ENCODE measurements at places on chromosomes 5 and 9. TPM values are rescaled to one million over a fixed set of nuclear protein-coding genes. Genes with fewer than 3 reads are reported as not detected.

- H3K27me3 ChIP-seq: no peaks in the 10 kb centered on the region
- DNase-seq: no peak
- H3K27ac ChIP-seq: no peak overlapping the region
- H3K36me3 ChIP-seq: no peaks in the 10 kb centered on the region
Measured at GRCh38 chr9:80866576-80867227, 822.6 kb downstream of the TLE1 start.

- no peak overlapping the region for H3K27ac ChIP-seq
- peaks cover 5% of the 10 kb centered on the region for H3K4me1 ChIP-seq
- no peak overlapping the region for H3K4me3 ChIP-seq
- no peaks in the 10 kb centered on the region for H3K36me3 ChIP-seq
- no peak for DNase-seq
- peaks cover 7% of the 10 kb centered on the region for H3K27me3 ChIP-seq
Measured at GRCh38 chr5:146540414-146540813, 24.4 kb upstream of the GPR151 start.

DNA sequence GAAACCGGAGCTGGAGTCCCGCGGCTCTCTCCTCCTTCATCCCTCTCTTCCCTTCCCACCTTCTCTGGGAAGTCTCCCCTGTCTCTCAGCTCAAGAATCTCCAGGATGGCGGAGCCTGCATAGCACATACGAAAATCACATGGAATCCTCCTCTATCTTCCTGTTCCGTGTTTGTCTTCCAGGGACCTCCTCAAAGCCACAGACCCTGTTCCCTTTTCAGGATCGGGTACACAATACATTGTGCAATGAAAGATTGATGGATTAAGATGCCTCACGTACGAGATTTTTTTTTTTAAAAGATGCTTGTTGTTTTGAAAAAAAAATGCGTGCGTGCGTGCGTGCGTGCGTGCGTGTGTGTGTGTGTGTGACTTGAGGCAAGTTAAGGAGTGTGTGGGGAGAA lies 46.6 kb upstream of the OLFM1 start:
- DNase-seq: no peak
- H3K4me1 ChIP-seq: no peaks in the 10 kb centered on the region
- H3K4me3 ChIP-seq: no peak overlapping the region

- H3K36me3 ChIP-seq: no peaks in the 10 kb centered on the region
- no peak overlapping the region for H3K4me3 ChIP-seq
- no peaks in the 10 kb centered on the region for H3K27me3 ChIP-seq
- no peak overlapping the region for H3K27ac ChIP-seq
- DNase-seq: no peak
- no peaks in the 10 kb centered on the region for H3K4me1 ChIP-seq
Measured at GRCh38 chr5:33088176-33088575, 352.6 kb upstream of the TARS1 start.

The OTULINL gene
- 11.4 TPM for total RNA-seq

- peaks cover 14% of the 10 kb centered on the region for H3K4me1 ChIP-seq
- no peak for DNase-seq
- H3K36me3 ChIP-seq: peaks cover 21% of the 10 kb centered on the region
- H3K4me3 ChIP-seq: no peak overlapping the region
Measured at GRCh38 chr9:8374471-8374870, 574.9 kb upstream of the DMAC1 start.

DNA sequence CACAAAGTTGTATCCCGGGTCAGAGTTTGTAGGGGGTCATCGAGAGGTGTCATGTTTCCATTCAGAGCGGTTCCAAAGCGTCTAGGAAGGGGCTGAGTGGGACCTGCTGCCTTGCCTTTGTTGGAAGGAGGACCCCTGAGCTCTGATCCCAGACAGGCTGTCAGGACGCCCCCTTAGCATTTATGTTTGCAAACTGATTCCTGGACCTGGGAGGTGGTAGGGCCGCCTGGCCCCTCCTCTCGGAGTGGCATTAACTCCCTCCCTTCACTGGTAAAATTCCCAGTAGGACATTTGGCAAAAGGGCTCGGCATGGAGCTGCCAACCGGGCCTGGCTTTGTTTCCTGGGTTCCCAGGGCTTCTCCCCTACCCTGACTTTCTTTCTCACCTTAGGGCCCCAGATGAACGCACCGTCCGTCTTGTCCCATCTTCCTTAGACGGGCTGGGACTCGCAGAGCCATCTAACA lies 2.5 kb downstream of the JADE2 start:
- peak overlapping the region; percentile 94 for H3K4me3 ChIP-seq
- H3K27me3 ChIP-seq: peaks cover 18% of the 10 kb centered on the region
- peaks cover 18% of the 10 kb centered on the region for H3K4me1 ChIP-seq

DNA sequence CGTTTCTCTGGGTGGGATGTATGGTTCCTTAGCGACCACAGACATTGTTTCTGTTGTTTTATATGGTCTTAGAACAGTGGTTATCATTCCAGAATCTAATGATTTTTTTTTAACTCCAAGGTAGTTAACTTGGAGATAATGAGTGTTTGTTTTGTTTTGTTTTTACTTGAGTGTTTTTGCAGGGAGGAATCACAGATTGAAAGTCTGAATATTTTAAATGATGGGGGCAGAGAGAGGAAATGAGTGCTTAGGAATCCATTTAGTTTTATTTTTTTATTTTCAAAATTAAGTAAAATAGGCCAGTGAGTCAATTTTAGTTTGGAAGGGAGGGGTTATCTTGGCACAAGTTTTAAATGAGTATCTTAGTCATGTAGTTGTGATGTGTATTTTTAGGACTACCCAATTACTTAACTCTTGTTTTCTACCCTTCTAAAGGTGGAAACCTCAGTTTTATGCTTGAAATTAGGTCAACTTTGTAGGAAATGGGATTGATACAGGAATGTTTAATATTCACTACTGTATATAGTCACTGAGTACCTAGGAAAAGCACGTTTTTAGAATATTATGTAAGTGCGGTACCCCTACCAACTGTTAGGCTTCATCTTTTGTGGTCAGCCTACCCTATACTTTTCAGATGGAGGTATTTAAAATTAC lies 2.0 kb downstream of the UBE2R2 start:
- peaks cover 20% of the 10 kb centered on the region for H3K4me1 ChIP-seq
- H3K27ac ChIP-seq: peak overlapping the region; percentile 95
- DNase-seq: no peak

DNA sequence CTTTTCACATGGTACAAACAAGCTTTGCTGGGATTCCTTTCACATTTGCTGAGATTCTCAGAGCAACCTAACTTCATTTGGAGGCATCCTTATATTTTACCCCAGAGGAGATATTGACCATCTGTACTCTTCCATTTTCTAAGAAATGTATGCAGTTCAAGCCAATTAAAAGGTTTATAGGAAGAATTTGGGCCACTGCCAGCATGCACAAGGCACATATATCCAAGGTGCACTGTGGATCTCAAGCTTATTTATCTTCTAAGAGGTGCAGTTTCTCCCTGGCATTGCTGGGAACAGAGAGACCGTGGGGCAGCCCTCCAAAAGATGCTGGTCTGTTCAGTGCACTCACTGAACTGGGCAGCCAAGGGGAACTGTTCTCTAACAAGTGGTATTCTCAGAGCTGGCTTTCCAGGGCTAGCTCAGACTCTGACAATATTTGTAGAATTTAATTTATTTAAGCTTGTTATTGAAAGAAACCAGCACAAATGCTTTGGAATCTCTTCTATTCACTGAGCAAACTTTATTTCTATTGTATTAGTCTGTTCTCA lies 213.3 kb downstream of the TENT4A start:
- peaks cover 2% of the 10 kb centered on the region for H3K27me3 ChIP-seq
- H3K36me3 ChIP-seq: no peaks in the 10 kb centered on the region
- H3K4me3 ChIP-seq: no peak overlapping the region
- H3K4me1 ChIP-seq: no peaks in the 10 kb centered on the region
- no peak for DNase-seq
- H3K27ac ChIP-seq: no peak overlapping the region

DNA sequence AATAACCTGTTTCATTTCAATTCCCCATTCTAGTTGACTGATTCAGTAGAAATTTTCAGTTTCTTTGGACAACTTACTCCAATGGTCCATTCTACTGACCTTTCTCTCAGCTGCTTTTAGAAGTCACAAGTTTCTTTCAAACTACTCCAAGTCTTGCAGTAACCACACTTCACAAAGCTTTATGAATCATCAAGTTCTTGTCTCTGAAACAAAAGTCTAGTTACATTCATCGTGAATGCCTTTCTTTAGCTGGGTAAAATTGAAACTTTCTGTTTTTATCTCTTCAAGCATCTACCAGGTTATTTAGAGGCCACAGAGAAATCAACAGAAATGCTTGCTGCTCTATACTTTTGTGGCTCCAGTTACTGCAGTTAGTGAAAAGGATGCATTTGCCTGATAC lies 405.4 kb downstream of the TMEM232 start:
- no peak for DNase-seq
- H3K4me3 ChIP-seq: no peak overlapping the region
- no peaks in the 10 kb centered on the region for H3K36me3 ChIP-seq
- no peaks in the 10 kb centered on the region for H3K27me3 ChIP-seq
- H3K4me1 ChIP-seq: no peaks in the 10 kb centered on the region

DNA sequence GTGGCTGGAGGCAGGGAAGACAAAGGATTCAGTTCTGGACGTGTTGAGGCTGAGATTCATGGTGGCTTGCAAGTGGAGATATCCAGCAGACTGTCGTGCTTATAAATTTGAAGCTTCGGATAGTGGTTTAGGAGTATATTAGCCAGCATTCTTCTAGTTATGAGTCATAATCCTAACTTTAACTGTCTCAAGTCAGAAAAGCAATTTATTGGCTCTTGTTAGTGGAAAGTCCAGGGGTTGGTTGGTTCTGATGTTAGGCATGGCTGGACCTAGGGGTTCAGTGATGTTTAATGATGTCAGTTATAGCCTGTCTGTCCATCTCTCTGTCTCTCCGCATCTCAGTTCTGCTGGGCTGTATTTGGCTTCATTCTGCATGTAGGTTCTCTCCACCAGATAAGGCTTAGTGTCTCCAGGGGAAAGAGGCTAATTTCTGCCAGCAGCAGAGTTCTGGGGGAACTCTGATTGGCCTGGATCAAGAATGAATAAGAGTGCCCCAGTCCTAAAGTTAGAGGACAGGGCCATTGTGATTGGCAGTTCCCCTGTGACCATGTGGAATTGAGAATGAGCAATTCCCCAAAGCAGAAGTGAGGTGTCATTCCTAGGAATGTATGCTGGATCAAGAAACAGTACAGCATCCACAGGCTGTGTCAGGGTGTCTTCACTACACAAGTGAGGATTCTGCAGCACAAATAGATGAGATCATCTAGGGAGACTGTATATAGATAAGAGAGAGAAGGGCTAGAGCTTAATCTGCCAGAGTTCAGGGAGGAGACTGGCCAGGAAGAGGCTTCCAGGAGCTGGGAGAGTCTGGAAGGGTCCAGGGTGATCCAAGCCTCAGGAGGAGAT lies 72.9 kb upstream of the SHB start:
- H3K4me1 ChIP-seq: peaks cover 5% of the 10 kb centered on the region
- peaks cover 58% of the 10 kb centered on the region for H3K27me3 ChIP-seq
- DNase-seq: no peak
- H3K4me3 ChIP-seq: no peak overlapping the region
- no peaks in the 10 kb centered on the region for H3K36me3 ChIP-seq

GRCh38 chr9:33374190-33374589 lies 28.2 kb downstream of the AQP7 start:
- DNase-seq: no peak
- peaks cover 33% of the 10 kb centered on the region for H3K4me1 ChIP-seq
- H3K36me3 ChIP-seq: peaks cover 3% of the 10 kb centered on the region

DNA sequence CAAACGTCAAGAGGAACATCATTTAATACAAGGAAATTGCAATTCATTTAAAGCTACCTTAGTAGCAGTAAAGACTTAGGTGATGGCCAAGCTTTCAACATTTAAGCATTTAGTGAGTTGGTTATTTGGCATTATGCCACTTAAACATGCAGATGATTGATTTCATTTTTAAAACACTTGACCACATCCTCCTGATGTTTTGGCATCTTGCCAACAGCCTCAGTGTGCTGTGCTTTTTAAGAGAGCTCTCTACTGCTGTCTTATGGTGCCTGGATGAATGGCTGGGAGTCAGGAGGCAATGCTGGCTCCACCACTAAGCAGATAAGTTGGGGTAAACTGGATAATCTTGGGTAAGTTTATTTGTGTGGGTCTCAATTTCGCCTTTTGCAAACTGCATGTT lies 364.5 kb downstream of the MAN2A1 start:
- DNase-seq: no peak
- peaks cover 55% of the 10 kb centered on the region for H3K27me3 ChIP-seq
- H3K4me1 ChIP-seq: peaks cover 13% of the 10 kb centered on the region
- H3K27ac ChIP-seq: no peak overlapping the region
- no peaks in the 10 kb centered on the region for H3K36me3 ChIP-seq

The SPINK7 gene
- not detected for total RNA-seq

DNA sequence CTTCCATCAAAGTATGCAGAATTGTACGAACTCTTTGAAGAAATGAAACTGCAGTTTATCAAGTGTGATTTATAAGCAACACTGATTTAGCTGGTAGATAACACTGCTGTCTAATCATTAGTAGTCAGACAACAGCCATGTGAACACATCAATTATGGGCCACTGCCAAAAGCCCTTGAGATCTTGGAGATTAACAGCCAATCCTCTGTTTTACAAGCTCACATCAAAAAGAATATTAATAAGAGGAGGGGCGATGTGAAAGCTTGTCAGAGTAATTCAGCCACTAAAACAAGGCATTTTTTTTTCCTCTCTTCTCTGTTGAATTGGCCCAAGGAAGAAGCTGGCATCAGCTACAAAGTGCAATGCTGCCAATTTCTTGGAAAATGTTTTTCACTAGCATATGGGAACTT lies 28.1 kb downstream of the ZNF608 start:
- H3K4me1 ChIP-seq: peaks cover 42% of the 10 kb centered on the region
- H3K36me3 ChIP-seq: peaks cover 13% of the 10 kb centered on the region
- H3K27me3 ChIP-seq: no peaks in the 10 kb centered on the region
- no peak overlapping the region for H3K4me3 ChIP-seq
- H3K27ac ChIP-seq: peak overlapping the region; percentile 49

The TMEM174 gene
- not detected for total RNA-seq

- no peak for DNase-seq
- H3K4me3 ChIP-seq: no peak overlapping the region
- no peaks in the 10 kb centered on the region for H3K27me3 ChIP-seq
- H3K36me3 ChIP-seq: no peaks in the 10 kb centered on the region
Measured at GRCh38 chr9:68798423-68798822, 93.4 kb downstream of the PIP5K1B start.

DNA sequence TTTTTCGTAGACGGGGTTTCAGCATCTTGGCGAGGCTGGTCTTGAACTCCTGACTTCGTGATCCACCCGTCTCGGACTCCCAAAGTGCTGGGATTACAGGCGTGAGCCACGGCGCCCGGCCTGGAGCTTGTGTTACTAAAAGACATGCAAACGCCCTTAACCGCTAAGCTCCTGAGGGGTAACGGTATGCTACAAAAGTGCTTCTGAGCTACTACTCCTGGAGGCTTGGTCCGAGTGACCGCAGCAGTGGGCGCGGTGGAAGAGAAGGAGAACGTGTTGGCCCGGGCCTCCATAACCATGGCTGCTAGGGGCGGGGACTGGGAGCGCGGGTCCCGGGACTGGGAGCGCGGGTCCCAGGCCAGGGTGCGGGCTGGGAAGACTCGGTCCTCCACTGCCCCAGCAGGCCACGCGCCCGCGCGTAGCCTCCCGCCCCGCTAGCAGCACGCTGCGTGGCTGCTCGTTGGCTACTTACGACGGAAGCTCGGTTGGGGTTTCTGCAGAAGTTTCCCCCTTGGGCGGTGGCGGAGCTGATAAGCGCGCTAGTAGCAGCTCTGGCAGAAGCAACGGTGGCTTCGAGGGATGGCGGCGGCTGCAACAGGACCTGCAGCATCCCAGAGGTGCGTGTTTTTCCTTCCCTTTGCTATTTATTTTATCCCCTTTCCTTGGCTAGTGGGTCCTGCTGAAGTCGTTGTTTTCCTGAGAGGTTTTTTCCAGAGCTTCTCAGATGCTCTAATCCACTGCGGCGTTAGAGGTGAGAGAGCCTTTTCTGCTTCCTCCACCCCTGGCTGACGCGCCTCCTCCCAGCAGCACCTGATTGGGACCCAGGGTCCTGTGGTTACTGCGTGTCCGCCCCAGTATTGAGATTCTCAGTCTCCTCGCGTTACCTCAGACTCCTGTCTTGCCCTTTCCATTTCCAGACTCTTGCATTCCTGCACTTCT lies 69.2 kb upstream of the CCDC180 start:
- peak overlapping the region; percentile 91 for H3K27ac ChIP-seq
- peaks cover 7% of the 10 kb centered on the region for H3K36me3 ChIP-seq
- peak; percentile 86 for DNase-seq
- H3K27me3 ChIP-seq: no peaks in the 10 kb centered on the region
